Suppressor macrophage treated with lipopolysaccharide for 4 hours (primary cell): ENCODE measurements at places on chromosomes 12 and 14.
A peak's percentile ranks its signal among the peaks of the same experiment; 100 is the strongest.

- DNase-seq = no peak
These were observed 6.2 kb downstream of the CRACR2A start for GRCh38 chr12:3746758-3747157.

- no peak for DNase-seq
These were observed 27.1 kb upstream of the ATXN2 start for GRCh38 chr12:111626230-111626629.

DNA sequence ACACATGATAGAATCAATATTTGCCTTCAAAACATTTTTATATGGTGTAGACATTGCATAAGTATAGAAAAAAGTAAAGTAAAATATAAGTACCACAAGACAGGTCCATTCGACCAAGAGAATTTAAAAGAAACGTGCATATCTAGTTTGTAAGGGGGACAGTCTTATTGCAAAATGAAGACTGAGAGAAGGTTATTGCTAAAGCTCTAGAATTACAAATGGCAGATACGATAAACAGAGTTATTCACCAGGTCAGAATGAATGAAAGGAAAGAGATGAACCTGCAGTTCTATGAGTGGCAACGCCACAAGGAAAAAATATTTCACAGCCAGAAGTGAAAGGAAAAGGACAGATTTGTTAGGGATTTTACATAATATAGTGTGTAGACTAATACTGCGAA lies 224.8 kb downstream of the PTPRO start:
- DNase-seq = peak; percentile 44

DNA sequence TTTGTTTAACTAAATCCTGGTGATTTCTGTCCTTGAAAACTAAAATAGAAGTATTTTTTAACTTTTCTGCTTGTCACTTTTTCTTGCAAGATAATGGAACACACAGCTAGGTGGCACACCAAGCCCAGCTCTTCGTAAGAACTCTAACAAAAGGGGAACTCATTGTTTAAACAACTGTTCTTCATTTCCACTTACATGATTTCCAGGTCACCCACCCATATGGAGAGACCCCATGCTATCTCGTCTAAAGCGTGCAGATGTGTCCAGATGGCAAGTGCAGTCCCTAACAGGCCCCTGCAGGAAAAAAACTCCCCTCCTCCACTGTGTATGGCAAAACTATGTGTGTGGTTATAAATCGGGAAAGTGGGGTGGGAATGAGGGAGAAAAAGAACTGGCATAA lies 43.3 kb upstream of the NT5DC3 start:
- peak; percentile 54 for DNase-seq

GRCh38 chr12:130070126-130070611 lies 92.1 kb upstream of the FZD10 start:
- DNase-seq = no peak

- peak; percentile 53 for DNase-seq
These were observed 1.2 kb upstream of the LRRK2 start for GRCh38 chr12:40223646-40224045.

GRCh38 chr14:89339158-89339557 lies 77.9 kb downstream of the FOXN3 start:
- DNase-seq = no peak

DNA sequence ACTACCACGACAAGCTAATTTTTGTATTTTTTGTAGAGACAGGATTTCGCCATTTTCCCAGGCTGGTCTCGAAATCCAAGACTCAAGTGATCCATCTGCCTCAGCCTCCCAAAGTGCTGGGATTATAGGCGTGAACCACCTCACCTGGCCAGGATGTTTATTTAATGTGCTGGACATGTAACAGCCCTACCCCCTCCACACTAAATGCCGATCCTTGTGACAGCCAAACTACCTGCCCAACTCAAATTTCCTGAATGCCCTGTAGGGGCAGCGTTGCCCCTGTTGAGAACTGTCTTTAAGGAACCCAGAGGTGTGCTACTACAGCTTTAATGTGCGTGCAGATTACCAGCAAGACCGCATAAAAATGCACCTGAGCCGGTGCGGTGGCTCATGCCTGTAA lies 48.1 kb downstream of the KCNK13 start:
- DNase-seq = no peak

- DNase-seq = peak; percentile 86
These were observed 35.3 kb downstream of the KICS2 start for GRCh38 chr12:64186789-64187188.

DNA sequence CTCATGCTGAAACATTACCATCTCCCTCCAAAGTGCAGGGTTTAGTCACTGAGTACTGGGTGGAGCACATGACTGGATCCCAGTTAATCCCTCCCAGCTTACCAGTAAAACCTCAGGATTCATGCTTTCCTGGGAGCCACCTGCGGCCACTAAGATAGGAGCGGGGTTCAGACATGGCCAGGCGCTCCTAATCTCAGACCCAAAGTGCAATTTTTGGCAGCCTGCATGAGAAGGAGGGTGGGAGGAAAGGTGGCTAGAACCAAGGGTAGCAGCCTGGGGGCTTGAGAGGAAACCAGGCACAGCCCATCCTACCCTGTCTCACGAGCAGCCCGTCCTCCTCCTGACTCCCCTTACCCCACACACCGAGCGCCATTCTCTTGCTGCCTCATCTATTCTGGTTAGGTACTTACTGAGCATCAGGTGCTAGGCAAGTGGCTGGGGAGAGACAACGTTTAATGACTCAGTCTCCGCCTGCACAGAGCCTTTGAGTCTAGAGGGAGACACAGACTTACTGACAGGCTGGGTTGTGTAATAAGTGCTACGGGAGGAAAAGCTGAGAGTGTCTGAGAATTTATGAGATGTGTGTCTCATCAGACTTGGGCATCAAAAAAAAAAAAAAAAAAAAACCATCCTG lies 9.9 kb downstream of the GPRC5A start:
- peak; percentile 42 for DNase-seq

- DNase-seq = no peak
These were observed 35.0 kb upstream of the FUT8 start for GRCh38 chr14:65377576-65377975.

DNA sequence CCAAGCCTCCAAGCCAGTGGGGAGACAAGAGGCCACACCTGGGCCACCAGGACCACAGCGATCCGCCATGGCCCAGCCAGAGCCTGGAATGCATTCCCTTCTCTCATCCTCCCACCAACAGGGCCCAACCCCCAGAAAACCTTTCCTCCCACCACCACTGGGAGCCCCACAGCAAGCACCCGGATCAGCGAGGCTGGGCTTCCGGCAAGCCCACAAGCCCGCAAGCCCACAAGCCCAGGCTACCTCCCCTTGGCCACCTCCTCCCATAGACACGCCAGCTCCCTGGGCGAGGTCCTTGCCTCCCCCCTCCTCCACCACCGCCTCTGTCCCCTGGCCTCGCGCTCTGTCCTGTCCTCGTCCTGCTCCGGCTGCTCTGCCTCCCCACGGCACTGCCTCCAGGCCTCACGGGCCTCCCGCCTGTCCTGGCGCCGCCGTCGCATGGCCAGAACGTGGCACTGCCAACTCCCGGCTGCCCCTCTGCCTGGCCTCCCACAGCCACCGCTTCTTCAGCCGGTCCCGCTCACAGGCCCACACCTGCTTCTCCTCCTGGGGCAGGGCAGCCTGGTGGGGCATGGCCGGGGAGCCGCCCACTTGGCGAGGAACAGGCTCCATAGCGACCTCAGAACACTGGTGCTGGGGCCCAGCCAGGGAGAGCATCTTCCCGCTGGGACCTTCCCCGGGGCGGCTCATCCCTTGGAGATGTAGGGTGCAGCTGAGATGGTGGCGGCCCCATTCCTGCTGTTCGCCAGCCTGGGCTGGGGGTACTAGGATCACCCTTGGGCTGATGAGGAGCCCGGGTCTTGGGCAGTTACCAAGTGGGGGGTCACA lies 5.6 kb downstream of the CDK2AP1 start:
- no peak for DNase-seq

DNA sequence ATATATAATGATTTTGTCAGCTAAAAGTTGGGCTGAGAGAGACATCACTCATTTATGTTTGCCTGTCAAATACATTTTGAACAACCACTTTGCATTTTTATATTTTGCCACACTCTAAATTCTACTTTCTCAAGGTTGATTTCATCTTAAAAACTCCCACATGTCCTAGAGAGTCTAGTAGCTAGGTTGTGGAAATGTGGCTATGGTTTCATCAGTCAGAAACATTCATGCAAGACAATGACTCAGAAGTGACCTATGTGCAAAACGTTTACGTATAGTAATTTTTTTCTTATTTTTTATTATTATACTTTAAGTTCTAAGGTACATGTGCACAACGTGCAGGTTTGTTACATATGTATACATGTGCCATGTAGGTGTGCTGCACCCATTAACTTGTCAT lies 27.4 kb upstream of the PRKD1 start:
- DNase-seq = no peak

- DNase-seq = peak; percentile 36
These were observed 34.7 kb upstream of the NRXN3 start for GRCh38 chr14:78135450-78135891.

GRCh38 chr14:24900269-24901100 lies 149.5 kb downstream of the STXBP6 start:
- no peak for DNase-seq

DNA sequence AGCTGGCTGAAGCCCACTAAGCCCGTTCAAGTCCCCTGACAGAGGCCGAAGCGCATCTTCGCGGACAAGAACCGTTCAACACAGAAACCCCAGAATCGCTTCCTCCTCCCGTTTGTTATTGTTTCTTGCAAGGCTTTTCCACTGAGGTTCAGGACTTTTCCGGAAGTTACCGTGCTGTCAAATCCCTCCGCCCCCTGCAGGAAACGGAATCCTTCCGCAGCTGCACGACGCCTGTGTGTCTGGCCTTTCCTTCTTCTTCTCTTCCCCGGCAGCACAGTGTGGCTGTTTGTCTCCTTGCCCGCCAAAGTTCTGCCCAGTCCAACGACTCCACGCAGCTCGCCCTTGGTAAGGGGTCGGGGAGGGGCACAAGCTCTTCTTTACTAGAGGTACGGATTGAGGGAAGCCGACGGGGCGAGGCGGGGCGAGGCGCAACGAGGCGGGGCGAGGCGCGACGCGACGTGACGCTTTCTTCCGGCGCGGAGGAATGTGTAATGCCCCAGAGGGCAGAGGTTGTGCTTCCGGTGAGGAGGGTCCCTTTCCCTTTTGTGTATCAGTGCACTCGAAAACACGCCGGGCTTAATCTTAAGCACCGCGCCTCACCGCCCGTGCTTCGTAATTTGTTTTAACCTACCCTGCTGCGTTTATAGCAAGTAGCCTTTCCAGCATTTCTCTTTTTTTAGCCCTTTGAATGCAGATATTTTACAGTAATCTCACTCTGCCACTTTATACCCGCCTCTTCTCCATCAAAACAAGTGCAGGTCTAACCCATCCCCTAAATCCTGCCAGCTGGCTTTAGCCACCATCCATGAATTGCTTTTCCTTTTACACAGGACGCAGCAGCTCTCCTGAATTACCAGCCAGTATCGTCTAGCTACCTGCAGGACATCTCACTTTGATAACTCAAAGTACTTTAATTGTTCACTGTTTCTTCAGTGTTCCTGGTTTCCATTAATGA lies at the start of gene KDM5A:
KDM5A (minus strand) TSS at position 179 of the 955 bp plus-strand sequence. CDS start 229 bp downstream, outside the sequence.
- peak; percentile 95 for DNase-seq

DNA sequence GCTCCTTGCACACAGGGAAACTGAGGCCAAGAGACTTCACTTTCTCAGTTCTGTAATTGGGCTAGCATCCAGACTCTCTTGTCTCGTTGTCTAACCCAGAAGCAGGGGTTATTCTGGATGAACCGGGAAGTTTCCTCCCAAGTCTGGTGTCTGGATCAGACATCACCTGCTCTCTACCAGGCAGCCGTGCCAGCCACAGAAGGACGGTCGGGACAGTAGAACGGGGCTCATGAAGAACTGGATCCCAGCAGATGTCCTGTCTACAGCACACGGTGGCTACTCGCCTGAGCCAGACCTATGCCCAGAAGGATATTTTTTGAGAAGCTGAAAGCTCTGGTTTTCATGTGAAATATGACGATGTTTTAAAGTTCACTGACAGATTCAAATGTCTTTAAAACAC lies 19.1 kb upstream of the FZD10 start:
- no peak for DNase-seq

DNA sequence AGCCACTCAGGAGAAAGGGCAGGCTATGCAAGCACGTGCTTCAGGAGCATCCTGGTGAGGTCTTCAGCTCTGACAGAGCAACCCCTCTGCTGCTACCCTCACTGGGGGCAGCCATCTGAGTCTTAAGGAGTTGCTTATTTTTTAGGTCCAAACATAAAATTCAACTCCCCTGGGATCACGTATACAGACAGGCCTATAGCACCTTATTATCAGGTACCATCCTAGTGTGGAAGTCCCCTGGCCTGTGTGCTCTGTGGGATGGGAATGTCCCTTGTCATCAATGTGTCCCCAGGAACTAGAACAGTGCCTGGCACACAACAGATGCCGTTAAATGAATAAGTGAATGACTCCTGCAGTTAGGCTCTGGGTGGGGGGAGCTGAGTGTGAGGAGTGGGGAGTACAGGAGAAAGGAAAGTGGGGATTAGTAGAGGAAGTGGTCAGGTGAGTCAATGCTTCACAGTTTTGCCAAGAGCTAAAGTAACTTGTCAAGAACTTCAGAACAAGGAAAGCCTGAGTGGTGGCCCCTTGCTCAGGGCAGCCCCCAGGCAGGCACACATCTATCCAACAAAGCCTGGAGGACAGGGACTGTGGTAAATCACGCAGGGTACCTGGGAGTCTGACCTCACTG lies 33.5 kb downstream of the DAD1 start:
- no peak for DNase-seq

- peak; percentile 99 for DNase-seq
These were observed 27.9 kb downstream of the ACTN1 start for GRCh38 chr14:68951035-68951797.

DNA sequence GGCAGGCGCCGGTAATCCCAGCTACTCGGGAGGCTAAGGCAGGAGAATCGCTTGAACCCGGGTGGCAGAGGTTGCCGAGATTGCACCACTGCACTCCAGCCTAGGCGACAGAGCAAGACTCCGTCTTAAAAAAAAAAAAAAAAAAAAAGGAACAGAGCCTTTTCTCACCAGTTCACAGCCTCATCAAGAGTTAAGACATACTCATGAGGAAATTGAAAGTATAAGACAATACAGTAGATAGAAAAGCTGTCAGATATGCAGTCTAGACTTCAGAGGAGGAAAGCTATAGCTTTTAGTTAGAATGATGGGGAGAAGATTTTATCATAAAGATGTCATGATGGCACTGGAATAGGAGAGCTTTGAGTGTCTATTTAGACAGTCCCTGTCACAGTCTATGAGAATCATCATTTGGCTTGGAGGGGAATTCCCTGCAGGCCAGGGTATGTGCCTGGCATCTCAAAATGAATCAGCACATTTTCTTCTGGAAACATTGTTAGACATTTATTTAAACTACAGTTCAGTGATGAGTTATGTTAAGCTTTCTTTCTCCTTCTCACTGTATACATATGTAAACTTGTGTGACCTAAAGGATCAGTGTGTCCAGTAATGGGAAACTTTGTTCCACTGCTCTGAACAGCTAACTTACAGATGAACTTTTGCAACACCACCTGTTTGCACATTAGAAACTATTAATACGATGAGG lies 2.9 kb upstream of the RAB35 start:
- DNase-seq = peak; percentile 74

GRCh38 chr14:89466484-89466883 lies 49.5 kb upstream of the FOXN3 start:
- DNase-seq = no peak

GRCh38 chr12:84691266-84691665 lies 221.3 kb downstream of the SLC6A15 start:
- no peak for DNase-seq

GRCh38 chr14:32078023-32078857 lies 1.1 kb downstream of the ARHGAP5 start:
- DNase-seq = no peak
